CD4-positive, alpha-beta T cell treated with Interleukin-12 subunit alpha and Interleukin-12 subunit beta, for 1 hour (primary cell): ENCODE measurements at places on chromosomes 5 and 9.
A peak's percentile ranks its signal among the peaks of the same experiment; 100 is the strongest.

DNA sequence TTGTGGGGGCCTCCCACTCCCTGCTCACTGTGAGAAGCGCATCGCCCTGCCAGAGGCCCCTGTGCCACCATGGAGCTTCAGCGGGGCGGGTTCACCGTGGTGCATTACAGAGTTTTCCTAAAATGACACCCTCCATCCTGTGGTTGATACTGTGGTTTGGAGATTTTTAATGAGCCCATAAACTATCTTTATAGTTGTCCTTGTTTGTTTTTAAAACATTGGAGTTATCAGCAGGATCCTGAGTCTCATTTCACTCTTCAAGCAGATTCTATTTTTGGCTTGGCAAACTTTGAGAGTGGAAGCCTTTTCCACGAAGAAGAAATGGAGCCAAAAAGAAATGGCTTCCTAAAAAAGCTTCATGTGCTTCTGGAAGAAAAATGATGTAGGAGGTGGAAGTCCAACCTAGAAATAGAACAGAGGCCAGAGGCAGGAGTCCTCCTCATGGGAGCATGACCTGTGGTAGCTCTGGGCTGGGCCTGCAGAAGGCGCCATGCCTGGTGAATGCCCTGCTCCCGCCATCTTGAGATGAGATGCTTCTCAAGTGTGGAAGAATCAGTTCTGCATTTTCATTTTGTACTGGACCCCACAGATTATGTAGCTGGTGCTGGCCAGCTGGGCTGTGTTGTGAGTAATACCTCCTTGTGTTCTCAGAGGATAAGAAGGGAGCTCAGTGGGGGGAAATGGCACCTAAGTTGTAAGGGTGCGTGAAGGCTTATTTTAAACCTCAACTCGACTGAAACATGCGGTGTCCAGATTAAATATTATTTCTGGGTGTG lies 79.0 kb upstream of the RAI14 start:
- no peak for DNase-seq

- no peak for DNase-seq
These were observed 13.6 kb downstream of the ARPC5L start for GRCh38 chr9:124875501-124875900.

DNA sequence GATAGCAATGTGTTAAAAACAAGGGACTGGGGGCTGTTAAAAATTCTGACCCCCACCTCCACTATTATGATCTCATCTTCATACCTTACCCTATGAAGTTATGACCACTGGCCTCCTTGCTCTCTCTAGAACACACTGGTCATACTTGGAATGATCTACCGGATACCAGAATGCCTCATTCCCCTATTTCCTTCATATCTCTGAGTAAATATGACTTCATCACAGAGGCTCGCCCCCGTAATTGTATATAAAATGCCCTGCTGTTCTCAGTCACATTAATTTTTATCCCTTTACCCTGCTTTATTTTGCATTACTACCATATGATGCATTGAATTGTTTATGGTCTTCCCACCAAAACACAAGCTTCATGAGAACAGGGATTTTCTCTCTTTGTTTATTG lies 29.2 kb downstream of the IZUMO3 start:
- no peak for DNase-seq

DNA sequence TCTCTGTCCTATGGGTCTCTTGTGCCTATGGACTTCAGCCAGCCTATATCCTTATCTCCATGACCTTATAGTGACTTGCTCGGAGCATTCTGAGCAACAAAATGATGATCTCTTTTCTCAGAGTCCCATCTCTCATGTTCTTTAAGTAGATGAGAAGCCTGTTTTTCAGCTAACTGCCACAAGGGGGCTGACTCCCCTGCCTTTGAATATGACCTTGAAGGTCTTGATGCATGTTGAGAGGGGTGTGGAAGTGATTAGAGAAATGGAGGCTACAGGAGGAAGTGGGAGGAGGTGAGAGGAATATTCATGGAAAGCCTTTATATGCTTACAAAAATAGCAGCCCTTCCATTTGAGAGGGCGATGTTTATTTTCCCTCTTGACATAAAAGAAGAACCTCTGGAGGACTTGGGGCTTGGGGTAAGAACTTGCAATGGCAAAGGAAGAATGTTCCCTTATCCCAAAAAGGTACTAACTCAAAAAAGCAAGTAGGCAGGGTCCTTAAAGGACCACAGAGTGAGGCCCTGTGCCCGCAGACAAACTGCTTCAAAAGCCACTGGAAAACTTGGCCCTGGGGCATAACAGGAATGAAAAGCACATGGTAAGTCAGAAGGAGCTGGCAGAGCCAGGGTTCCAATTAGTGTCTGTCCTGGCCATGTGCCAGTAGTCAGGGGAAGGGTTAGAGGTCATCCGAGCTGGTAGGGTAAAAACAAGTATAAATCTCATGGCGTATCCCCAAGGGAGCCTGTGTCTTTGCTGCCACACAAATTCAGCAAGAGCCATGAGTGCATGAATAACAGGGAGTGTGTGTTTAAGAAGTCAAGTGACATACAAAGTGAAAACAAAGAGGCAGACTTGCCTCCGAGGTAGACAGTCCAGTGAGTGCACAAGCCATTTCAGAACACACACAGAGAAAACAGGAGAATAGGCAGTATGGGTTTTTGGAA lies 39.1 kb downstream of the FGD3 start:
- peak; percentile 73 for DNase-seq

DNA sequence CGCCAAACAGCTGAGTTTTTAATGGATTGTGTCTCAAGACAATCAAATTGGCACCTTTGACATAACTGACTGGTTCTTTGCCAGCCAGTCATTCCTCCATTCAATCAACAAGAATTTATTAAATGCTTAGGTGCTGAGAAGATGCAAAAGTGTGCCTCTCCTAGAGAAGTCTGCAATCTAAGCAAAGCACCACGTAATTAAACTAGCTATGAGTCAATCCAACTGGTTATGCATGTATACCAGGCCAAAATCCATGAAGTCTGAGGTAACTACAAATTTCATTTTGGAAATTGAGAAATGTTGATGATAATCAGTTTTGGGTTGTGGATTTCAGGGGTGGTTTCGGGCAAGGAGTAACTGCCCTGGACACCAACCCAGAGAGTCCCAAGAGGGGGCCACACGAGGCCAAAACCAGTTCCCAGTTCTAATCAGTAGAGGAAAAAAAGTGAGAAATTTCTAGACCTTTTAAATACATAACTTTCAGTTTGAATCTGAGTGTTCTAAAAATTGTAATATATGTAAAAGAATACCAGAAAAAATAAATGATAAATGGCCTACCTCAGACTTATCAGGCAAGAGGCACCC lies 92.6 kb downstream of the EFNA5 start:
- no peak for DNase-seq

GRCh38 chr5:10876006-10876744 lies 115.1 kb upstream of the DAP start:
- no peak for DNase-seq

GRCh38 chr9:6584881-6585597 lies 60.5 kb downstream of the GLDC start:
- peak; percentile 38 for DNase-seq

DNA sequence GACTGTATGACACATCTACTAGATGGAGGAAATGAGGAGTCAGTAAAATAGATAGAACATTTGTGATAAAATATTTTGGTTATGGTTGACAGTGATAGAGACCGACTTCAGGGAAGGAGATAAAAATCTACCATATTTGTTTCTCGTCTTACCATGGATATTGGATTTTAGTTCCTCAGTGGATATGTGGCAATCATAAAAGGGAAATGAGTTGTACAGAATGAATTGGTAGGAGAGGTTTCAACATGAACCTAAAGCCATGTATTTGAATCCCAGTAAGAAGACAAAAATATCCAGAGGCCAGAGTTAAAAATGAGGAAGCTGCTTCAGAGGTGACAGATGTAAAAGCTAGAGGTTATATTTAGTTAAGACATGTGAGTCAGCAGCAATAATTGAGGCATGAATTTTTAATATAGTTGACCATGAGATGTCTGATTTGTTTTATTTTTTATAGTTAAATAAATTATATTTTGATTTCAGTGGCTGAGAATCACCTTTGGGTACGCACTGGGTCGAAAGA lies 480.4 kb upstream of the TUSC1 start:
- no peak for DNase-seq

DNA sequence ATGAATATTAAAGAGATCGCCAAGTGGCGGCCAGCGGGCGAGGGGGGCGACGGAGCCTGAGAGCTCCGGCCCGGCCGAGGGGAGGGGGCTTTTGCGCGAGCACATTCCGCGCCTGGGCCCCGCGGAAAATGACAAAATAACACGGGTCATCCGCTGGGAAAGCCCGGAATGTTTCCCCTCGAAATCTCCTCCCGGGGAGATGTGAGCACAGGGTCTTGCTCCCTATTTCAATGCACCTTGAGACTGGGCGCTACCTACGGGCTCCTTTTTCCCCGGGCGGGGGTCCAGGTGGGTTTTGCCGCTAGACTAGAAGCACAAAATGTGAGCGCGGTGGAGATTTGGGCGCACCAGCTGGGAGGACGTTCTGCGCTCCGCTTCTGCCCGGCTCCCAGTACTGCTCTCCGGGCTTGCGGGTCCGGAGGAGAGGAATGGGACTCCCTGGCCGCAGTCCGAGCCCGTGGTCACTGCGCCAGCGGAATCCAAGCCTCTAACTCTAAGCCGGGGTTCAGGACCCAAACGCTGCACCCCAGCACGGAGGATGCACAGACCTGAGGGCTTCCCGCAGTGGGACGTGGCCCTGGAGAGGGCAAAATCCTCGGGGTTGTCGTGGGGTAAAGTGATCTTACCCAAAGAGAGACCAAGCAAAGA lies 2.8 kb upstream of the PRDM12 start:
- DNase-seq = no peak
